Activated CD4-positive, CD25-positive, alpha-beta regulatory T cell treated with anti-CD3 and anti-CD28 coated beads, Interleukin-2, amount 50 U/mL, for 72 hours (primary cell): ENCODE measurements at places on chromosomes 7 and 10.

GRCh38 chr7:148277042-148277660, 313.4 kb upstream of the C7orf33 start:
- DNase-seq = no peak

DNA sequence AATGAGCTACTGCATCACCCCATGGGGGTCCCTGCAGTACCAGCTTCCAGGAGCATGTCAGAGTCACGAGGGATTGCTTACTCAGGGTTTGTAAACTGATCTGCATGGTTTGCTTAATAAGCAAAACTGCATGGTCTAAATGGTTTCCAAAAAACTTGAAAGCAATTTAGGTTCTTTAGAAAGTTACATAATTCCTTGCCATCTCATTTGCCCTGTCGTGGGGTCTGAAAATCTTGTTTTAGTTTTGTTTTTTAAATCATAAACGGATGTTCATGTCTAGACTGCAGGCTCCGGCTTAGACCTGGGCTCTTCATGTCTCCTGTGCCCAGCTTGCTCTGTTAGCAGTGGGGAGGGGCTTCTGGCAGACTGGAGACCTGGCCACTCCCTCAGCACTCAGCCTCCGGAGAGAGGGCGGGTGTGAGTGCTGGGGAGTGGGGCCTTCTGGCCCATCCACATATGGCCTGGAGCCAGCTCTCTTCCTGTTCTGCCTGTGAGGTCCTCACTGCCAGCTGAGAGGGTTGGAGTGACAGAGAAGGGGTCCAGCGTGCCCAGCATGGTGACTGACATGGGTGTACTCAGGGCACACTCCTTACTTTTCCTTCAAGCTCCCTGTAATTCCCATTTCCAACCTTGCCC, 17.5 kb downstream of the PRF1 start:
- peak; percentile 21 for DNase-seq

DNA sequence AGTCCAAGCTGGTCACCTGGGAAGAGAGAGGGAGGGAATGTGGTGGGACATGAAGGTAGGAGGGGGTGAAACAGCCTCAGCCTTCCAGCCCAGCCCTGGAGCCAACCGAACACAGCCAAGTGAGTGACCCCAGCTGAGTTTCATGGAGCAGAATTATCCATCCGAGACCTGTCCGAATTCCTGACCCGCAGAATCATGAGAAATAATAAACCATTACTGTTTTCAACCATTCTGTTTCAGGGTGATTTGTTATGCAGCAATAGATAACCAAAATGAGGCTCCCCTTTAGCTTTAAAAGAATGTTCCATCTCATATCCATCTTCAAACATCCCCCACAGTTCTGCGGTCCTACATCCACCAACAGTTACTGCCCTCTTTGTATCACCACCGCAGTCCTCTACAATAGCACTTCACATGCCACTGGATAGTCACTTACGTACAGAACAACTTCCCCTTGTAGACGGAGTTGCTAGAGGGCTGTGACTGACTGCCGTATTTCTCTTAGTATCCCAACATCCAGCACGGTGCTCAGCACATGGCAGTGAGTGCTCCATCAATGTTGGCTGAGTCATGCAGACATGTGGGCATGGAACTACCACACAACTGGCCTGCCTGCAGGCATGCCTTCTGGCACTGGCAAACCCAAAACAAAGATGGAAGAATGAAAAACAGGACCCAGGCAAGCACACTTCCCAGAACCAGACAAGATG, 18.5 kb downstream of the KIAA1549 start:
- DNase-seq = no peak

- DNase-seq = no peak
Measured at GRCh38 chr7:32519763-32520162, 24.5 kb downstream of the AVL9 start.

GRCh38 chr7:84949067-84949466, 237.8 kb downstream of the SEMA3D start:
- DNase-seq = no peak

GRCh38 chr7:157964521-157964920, 623.1 kb downstream of the PTPRN2 start:
- DNase-seq = no peak
